ENCODE measurements at places on chromosomes 1 and 21.

DNA sequence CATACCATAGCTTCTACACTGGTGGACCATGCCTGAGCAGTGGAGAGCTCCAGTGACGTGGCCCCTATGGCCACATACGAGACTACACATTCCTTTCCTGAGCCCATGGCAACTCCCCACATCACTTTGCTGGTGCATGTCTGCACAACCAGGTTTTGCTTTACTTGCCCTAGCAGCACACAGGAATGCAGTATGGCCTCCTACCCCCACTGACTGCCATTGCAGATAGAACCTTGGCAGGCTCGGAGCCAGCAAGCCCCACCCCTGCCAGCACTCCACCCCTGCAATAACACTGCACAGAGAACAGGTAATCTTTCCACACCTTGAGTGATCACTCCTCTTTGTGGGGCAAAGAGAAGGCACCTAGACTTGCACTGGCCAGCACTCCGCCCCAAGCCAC lies 531.9 kb upstream of the CAMK1G start:
- DNase-seq, result no peak

DNA sequence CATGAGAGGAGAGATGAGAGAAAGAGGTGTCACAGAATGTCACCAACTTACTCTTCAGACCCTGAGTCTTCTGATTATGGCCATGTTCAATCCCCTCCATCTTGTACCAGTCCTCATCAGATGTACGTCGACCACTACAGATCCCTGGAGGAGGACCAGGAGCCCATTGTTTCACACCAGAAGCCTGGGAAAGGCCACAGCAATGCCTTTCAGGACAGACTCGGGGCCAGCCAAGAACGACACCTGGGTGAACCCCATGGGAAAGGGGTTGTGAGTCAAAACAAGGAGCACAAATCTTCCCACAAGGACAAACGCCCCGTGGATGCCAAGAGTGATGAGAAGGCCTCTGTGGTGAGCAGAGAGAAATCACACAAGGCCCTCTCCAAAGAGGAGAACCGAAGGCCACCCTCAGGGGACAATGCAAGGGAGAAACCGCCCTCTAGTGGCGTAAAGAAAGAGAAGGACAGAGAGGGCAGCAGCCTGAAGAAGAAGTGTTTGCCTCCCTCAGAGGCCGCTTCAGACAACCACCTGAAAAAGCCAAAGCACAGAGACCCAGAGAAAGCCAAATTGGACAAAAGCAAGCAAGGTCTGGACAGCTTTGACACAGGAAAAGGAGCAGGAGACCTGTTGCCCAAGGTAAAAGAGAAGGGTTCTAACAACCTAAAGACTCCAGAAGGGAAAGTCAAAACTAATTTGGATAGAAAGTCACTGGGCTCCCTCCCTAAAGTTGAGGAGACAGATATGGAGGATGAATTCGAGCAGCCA lies 8.0 kb downstream of the ELOA start:
- peak; percentile 41 for DNase-seq

GRCh38 chr1:41724926-41725325 lies 193.8 kb downstream of the HIVEP3 start:
- DNase-seq, result no peak

GRCh38 chr1:48776393-48777218 lies at the start of gene BEND5:
Gene BEND5 (minus strand): TSS chr1:48776891. CDS start chr1:48776831, 60 bp downstream.
- peak; percentile 40 for DNase-seq

- DNase-seq, result no peak
Observed at GRCh38 chr1:74368335-74368734, 133.1 kb downstream of the TNNI3K start.

- DNase-seq, result no peak
Observed at GRCh38 chr21:15893902-15894301, 164.1 kb downstream of the USP25 start.

GRCh38 chr1:71586030-71586429 lies 505.2 kb upstream of the ZRANB2 start:
- no peak for DNase-seq

- DNase-seq, result no peak
Observed at GRCh38 chr21:17051054-17051453, 461.8 kb upstream of the CXADR start.

DNA sequence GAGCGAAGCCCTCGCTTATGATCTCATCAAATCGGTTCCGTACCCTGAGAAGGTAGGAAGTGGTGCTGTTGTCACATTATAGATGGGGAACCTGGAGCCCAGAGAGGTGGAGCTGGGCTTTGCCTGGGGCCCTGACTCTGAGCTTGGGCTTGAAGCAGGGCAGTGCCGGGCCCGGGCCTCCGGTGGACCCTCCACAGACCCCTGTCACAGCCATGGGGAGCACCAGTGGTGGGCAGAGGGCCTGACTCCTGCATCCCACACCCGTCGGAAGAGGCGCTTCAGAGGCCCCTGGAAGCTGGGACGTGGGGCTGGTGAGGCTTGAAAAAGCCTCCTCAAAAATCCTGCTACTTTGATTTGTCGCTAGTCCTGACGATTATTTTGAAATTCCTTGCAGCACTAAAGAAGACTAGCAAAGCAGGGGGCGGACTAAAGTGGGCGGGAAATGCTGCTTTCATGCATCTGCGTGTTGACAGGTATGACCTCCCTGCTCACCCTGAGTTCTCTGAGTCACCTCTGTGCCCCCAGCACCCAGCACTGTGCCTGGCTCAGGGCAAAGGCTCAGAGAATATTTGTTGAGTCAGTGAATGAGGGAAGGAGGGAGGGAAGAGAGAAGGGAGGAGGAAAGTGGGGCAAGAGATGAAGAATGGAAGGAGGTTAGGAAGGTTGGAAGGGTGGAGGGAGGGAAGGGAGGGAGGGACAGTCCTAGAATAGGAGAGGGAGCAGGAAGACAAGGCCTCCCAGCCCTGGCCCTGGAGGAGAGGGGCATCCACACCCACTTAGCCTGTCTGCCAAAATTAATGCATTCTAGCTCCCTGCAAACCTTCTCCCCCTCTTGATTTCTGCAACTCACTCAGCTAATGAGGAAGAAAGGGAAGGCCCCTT lies 262.8 kb upstream of the VAMP3 start:
- no peak for DNase-seq

- DNase-seq, result no peak
Observed at GRCh38 chr1:9164919-9165318, 36.0 kb upstream of the GPR157 start.

DNA sequence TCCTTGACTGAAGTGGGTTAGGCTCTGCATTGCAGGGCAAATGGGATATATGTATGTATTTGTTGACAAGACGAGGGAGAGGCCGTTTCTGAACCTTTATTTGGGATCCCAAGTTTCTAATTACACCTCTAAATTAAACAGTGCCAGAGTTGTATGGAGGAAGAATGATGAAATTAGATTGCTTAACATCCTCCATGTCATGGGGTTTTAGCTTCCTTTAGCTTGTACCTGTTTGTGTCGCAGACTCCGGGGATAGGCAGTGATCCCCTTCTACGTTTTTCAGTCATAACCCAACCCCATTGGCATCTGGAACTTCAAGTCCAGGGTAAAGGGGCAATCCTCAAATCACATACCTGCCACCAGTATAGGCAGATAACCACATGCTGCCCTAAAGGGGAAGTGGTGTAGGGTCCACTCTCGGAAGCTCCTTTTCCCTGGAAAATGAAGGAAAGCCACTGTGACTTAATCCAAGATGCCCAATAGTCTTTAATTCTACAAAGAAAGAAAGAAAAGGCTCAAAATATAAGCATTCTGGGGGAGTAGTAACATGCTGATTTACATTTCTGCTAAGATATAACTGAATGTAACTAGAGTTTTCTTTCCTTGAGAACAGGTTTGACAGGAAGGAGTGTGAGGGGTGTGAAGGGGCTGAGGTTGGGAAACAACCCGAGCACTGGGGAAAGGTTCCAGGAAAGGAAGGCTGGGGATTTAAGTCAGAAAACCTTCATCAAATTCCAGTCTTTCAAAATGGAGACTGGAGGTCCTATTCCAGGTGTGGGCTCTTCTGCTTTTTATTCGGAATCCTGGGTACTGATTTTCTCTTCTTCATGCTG lies 77.6 kb downstream of the RGL1 start:
- DNase-seq, result no peak

DNA sequence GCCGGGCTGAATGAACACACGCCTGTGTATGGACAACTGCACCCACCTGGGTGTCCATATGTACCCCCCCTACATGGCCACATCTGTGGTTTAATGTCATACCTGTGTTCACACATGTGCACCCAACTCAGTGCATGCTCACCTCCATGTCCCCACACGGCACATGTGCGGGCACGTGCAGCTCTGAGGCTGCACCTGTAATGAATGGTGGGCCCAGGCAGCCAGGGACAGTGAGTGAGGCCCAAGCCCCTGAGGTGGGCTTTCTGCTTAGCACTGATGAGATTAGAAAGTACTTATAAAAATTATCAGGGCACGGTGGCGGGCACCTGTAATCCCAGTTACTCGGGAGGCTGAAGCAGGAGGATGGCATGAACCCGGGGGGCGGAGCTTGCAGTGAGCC lies 42.5 kb upstream of the CSF3R start:
- no peak for DNase-seq

- DNase-seq, result no peak
Observed at GRCh38 chr1:160578175-160578524, 1.1 kb downstream of the CD84 start.

GRCh38 chr1:59125676-59126320 lies 171.1 kb upstream of the FGGY start:
- peak; percentile 17 for DNase-seq

DNA sequence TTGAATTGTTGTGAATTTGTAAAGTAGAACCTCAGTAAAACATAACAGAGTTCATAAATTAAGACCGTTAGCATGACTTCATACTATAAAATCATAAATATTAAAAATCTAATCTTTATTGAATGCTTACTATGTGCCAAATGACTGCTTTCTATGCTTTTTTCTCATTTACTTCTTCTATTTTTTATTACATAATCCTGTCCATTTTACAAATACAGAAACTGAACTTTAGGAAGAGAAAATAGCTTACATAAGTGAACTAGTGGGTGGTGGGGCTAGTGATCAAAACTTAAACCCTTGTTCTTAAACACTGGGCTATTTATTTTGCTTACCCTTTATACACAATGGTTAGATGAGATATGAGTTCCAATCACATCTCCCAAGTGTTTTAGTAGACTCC lies 122.3 kb downstream of the ZC3H11B start:
- no peak for DNase-seq

- DNase-seq, result no peak
Observed at GRCh38 chr1:183634429-183635065, 1.0 kb downstream of the ARPC5 start.

- DNase-seq, result no peak
Observed at GRCh38 chr1:162003830-162004215, 19.8 kb downstream of the OLFML2B start.

GRCh38 chr1:228393268-228393701 lies 13.3 kb downstream of the TRIM11 start:
- no peak for DNase-seq

GRCh38 chr1:166920561-166921475 lies 44.8 kb upstream of the TADA1 start:
- no peak for DNase-seq

GRCh38 chr1:31904339-31905092 lies 33.7 kb downstream of the PTP4A2 start:
- peak; percentile 26 for DNase-seq

DNA sequence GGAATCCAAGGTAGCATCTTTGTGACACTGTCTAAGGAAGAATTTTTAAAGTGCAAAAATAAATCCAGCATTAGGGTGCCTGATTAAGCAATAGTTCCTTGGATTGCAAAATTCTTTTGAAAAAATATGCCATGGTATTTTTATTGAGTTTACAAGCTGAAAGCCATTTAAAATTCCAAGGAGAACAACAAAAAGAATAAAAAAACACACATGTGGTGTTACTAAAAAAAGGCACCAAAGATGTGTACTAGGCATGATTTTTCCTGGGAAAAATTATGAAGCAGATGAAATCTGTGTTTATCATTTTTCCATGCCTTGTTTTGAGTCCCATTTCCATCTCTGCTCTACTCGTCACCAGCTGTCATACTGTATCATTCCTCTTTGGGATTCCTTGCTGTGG lies 157.0 kb upstream of the ZNHIT6 start:
- DNase-seq, result no peak

GRCh38 chr1:169110236-169110635 lies 3.7 kb downstream of the ATP1B1 start:
- no peak for DNase-seq

DNA sequence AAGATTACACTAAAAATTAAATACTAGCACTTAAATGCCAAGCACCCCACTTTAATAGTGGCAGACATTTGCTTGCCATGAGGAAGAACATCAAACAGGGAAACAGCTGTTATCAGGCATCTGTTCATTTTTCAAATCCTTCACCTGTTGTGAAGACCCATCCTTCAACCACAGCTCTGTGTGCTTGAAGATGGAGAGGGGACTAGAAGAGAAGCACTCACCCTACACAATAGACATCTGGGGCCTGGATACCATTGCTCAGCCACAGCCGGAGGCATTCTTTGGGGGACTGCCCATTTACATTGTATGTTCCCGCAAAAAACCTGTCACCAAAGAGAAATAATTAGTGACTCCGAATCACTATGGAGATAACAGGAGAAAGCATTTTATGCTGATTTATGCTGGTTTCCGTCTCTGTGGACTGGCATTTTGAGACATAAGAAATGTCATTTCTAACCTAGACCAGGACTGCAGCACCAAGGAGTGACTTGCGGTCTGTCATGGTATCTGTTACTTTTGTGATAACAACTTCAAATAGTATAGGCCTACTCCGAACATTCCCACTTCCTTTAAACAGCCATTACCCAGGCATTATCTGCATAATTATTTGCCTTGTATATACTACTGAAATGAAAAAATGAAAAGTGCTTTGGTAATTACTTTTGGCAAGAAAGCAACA lies 28.8 kb upstream of the MTF1 start:
- no peak for DNase-seq

DNA sequence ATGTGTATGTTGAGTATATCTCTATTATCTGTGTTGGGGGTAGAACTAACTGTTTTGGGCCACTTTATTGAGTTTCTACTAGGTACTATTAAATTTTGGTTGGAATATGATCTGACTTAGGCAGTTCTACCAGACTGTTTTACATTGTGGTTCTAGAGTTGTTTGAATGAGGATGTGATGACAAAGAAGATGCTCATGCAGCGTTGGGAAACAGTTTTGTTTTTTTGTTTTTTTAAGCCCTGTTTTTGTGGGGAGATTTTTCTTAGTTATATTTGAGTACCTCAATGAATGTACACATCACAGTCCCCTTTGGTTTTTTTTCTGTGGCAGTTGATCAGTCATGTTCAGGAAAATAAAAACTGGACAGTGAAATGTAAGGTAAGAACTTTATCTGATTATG lies 40.1 kb downstream of the TMED5 start:
- DNase-seq, result no peak

- DNase-seq, result no peak
Observed at GRCh38 chr1:179599623-179600249, 8.1 kb downstream of the TDRD5 start.

DNA sequence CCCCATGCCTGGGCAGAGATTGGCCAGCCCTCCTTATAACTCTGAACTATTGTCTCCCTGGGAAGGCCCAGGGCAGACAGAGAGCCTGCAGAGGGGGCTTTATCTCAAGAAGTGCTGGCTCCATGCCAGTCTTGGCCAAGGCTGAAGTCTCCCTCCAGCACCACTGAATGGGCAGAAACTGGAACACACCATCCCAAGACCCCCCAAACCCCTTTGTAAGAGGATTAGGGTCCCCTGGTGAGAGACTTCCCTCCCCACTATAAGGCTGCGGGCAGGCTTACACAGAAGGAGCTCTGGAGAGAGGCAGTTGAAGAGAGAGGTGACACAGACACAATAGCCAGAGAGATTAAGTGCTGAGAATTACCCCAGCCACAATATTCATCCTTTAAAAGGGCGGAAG lies 97.2 kb downstream of the NAV1 start:
- DNase-seq, result no peak

GRCh38 chr1:33455539-33456501 lies 16.6 kb upstream of the ZSCAN20 start:
- DNase-seq, result peak; percentile 32

All from stimulated activated CD4-positive, alpha-beta T cell treated with anti-CD3 and anti-CD28 coated beads, Interleukin-1b, Interleukin-23, amount 100 ng/mL, for 48 hours (primary cell).